ENCODE measurements at places on chromosomes 2 and 18.

- no peak for DNase-seq
These were observed 48.1 kb upstream of the HPCAL1 start for GRCh38 chr2:10254373-10255188.

- no peak for DNase-seq
These were observed 65.1 kb downstream of the USP40 start for GRCh38 chr2:233501198-233502076.

DNA sequence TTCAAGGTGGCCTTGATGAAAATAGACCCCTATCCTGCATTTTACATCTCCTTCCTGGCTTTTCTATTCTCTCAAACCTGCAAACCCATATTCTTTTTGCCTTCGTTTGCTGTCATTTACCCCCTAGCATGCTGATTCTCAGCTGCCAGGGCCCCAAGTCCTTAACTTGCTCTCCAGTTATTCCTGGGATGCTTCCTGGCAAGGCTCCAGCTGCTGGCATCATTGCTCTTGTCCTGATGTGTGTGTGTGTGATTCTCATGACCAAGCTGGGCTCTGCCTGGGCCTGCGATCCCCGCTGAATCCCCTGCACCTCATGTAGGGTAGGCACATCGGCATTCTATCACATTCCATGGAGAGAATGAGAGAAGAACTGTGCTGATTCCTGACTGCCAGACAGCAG lies 11.9 kb downstream of the NPAS2 start:
- no peak for DNase-seq

DNA sequence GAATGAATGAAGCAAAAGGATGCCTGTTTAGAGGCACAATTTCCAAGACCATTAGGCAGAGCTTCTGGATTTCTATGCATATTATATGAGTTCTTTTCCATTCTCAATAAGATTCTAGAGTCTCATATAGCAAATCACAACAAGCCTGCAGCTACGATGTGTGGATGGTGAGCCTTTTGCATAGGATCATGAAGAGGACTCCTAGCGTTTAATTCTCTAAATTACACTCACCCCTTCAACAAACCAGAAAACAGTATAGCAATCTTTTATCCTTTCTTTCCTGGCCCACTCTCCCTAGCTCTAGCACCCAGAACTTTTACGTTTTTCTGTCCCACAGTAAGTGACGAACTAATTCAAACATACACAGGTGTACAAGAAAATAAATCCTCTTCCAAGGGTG lies 293.1 kb upstream of the KLHL29 start:
- DNase-seq, result no peak

DNA sequence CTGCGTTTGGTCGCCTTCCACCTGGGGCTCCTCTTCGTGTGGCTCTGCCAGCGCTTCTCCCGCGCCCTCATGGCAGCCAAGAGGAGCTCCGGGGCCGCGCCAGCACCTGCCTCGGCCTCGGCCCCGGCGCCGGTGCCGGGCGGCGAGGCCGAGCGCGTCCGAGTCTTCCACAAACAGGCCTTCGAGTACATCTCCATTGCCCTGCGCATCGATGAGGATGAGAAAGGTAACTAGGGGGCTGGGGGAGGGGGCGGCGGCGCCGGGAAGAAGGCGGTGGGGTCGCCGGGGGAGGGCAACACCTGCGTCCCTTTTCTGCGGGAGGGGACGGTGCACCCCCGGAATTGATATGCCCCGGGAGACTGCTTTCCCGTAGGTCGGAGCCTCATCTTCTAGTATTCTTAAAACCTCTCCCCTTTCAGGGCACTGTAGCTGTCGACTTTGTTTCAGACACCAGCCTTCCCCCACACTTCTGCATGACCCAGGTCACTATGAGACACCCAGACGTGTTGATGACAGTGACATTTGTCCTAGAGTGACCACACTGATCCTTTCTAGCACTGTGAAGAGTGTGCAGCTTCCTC lies 755 bp downstream of the SPAST start:
- DNase-seq, result no peak

GRCh38 chr2:113700186-113700841 lies 56.1 kb downstream of the SLC35F5 start:
- no peak for DNase-seq

GRCh38 chr2:72023678-72024390 lies 123.8 kb downstream of the CYP26B1 start:
- DNase-seq, result no peak

DNA sequence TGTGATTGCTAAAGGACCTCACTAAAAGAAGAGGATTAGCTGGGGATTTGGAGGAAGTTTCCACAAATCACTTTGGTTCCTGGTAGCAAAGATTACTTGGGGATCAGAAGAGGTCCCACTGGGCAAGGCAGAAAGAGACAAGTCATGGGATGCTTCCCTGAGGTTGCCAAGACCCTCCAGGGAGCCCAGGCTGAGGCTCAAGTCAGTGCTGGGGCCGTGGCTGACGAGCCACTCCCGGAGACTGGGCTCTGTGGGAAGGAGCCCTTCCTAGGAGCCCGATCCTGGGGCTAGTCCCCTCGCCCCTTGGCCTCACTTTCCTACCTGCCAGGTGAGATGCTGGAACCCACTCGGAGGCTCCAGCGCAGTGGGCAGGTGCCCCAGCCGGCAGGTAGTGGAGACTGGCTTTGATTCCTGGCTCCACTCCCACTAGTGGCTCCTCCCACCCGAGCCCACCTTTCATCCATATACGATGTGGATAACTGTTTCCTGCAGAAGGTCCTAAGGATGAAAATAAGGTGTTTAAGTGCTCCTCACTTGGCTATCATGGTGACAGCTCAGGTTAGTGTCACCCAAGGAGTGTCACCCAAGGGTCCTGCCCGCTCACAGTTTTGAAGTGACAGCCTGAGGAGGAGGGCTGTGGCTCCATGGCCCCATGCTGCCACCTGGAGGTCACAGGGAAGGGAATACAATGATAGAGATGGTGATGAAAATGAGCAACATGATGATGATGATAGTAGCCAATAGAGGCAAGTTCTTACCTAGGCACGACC lies 100.5 kb downstream of the CAPN13 start:
- DNase-seq, result peak; percentile 7

- DNase-seq, result no peak
These were observed 9.4 kb downstream of the GPD2 start for GRCh38 chr2:156445296-156446220.

All from NCI-H510A (cell line).